ENCODE measurements at places on chromosomes 4 and X.

DNA sequence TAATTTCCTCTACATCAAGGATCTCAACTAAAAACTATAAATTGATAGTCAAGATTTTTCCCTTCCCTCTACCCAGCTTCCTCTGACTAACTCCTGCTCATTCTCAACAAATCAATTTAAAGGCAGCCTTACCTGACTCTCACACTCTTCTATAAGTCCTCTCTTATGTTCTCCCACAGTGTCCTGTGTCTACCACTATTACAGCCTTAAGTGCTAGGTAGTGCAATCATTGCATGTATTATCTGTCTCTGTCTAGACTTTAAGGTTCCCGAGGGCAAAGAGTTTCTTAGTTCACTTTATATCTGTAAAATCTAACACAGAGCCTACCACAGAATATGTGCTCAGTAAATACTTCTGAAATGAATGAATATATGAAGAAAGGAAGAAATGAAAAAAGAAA is 123.7 kb downstream of the BTC start:
- DNase-seq = no peak

DNA sequence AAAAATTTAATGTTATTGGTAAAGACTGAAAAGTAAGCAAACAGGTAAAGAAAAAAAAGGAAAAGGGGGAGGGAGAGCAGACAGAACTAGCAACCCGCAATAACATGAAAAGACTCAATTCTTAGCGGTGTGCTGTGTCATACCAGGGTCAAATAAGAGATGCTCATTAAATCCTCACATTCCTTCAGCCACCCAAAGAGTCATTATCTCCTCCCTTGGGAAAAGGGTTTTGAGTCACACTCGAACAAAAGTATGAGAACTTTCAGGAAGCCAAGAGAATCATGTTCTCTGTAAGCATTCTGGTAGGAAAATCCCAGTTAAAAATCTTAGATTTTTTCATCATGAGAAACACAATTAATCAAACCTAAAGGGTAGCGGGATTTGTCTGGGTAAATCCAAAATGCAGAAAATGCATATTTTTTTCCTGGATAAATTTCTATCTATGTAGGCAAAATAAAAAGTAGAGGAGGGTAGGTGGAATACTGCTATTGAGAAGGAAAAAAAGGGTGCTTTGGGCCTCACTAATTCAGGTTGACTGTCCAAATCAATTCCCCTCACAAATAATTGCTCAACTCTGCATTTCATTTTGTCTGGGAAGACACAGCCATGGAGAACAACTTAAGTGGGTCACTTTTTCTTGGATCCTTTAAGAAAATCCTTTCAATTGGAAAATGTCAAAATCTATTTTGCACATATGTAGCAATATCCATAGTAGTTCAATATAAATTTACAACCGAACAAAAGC is 23.2 kb downstream of the TNIP3 start:
- DNase-seq = peak; percentile 8

- DNase-seq = peak; percentile 7
Measured at GRCh38 chr4:29081234-29081955, 1638.8 kb upstream of the PCDH7 start.

DNA sequence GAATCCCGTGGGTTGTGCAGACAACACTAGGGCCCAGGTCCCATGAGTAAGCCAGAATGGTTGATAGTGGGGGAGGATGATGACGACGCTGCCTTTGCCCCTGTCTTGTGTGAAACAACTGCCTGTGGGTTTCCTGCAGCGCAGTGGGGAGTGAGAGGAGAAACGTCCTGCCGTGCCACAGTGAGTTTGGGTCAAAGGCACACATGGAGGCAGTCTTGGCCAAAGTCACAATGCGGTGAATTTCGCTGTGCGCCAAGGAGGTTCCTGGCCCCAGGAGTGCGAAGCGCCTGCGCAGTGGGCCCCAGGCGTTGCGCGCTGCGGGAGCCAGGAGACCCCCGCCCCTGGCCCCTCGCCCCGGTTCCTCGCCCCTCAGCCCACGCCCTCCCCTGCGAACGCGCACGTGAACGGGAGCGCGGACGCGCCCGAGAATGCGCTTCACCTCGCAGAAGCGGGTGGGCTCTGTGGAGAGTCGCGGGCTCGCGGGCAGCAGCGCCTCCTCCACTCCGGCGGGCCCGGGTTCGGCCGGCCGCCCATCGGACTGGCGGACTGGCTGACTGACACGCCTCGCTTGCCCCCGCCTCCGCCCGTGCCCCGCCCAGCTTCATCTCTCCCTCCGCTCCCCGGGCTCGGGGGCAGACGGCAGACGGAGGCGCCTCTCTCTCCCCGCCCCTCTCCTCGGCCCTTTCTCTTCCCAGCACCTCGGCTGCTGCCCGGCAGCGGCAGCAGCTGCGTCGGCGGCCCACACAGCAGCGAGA is at the start of gene NUDT10:
TSS of gene NUDT10 (plus strand) at position 635 of the 755 bp plus-strand sequence. CDS start 144 bp downstream, outside the sequence.
- DNase-seq = peak; percentile 28

GRCh38 chr4:153555730-153556434 is 89.7 kb downstream of the TMEM131L start:
- DNase-seq = no peak

GRCh38 chr4:148061141-148061481 is 329.2 kb downstream of the ARHGAP10 start:
- DNase-seq = no peak

DNA sequence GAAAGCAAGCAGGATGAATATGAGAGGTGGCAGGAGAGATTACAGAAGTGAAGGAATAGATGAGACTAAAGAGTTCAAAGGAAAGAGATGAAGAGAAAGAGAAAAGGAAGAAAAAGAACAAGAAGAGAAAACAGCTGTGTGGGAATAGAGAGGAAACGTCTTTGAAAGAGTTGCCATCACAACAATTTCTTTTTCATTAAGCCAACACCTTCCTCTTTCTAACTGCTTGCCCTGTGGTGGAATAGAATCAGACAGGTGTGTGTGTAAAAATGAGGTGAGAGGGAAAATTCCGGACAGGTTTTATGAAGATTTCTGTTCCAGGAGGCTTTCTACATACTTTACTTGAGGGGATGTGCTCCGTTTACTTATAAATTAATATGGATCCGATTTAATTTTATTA is 28.8 kb downstream of the DTHD1 start:
- no peak for DNase-seq

GRCh38 chr4:121239951-121240350 is 75.8 kb upstream of the TNIP3 start:
- no peak for DNase-seq

GRCh38 chrX:80282535-80282934 is 137.7 kb upstream of the TENT5D start:
- no peak for DNase-seq

- DNase-seq = no peak
Measured at GRCh38 chrX:68874076-68874475, 45.3 kb downstream of the EFNB1 start.
